H9 (cell line): ENCODE measurements at places on chromosomes 2 and 18.
A peak's percentile ranks its signal among the peaks of the same experiment; 100 is the strongest.

DNA sequence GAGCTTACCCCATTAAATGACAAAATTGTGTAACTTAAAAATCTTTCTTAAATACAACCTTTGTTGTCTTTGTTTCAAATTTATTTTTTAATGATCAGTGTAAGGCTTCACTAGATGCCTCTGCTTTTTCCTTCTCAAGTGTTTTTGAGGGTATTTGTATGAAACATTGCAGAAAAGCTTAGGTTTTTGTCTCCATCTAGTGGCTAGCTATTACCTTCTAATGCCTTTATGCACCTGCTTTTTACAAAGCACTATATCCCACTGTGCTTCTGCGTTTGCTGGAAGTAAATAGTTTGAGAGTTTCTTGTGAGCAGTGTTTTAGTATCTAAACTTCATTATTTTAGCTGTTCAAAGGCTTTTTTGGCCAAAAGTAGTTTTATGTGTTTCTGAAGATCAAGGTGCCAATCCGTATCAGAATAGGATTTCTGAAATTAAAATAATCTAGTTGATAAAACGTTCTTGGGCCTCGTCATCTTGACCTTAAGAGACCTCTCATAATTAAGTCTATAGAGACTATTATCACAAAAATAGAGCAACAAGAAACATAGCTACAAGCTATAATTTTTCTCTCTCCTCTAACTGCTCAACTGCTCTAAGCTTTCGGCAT, 47.0 kb downstream of the IWS1 start:
- DNase-seq: no peak

- DNase-seq: peak; percentile 14
These were observed 24.2 kb downstream of the CIB4 start for GRCh38 chr2:26616706-26617587.

- no peak for DNase-seq
These were observed 8.6 kb downstream of the XRCC5 start for GRCh38 chr2:216117561-216118340.

DNA sequence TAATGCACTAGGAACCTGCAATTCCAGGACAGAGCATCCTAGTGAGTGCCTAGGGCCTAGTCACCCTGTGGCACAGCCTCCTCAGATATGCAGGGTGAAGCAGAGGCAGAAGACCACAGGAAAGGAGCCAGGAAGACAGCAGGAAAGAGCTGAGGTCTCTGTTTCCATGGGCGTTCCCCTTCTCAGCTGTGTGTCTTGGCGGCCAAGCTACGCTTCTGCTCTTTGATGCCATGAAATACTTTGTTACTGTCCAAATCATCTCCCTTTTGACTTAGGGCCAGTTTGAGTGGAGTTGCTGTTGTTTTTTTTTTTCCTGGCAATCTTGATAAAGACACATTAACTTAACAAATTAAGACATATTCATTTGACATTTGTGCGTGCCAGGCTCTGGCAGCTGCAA, 67.3 kb downstream of the APOB start:
- no peak for DNase-seq

- no peak for DNase-seq
These were observed 115.3 kb upstream of the STON1 start for GRCh38 chr2:48414640-48414979.

DNA sequence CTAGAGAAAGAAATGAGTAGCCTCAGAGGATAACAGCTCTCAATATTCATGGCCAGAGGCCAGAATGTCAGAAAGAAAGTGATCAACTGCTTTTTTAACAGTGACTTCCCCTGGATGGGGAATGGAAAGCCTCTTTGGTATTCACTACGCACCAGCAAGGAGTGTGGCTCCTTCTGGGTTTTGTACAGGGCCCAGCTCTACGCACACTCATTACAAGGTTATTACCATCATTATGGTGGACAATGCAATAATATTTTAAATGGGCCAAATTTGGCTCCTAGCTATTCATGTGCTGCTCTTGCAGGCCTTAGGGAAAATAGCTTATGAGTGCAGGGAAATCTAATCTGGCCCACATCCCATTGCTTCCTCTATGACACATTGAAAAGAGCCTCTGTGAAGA, 1149.5 kb upstream of the FANCL start:
- DNase-seq: no peak

- DNase-seq: peak; percentile 40
These were observed 2.0 kb downstream of the FMNL2 start for GRCh38 chr2:152336854-152337510.

GRCh38 chr18:39205565-39206195, 1640.1 kb upstream of the CELF4 start:
- DNase-seq: no peak

- DNase-seq: no peak
These were observed 108.3 kb downstream of the ATL2 start for GRCh38 chr2:38268691-38269327.

DNA sequence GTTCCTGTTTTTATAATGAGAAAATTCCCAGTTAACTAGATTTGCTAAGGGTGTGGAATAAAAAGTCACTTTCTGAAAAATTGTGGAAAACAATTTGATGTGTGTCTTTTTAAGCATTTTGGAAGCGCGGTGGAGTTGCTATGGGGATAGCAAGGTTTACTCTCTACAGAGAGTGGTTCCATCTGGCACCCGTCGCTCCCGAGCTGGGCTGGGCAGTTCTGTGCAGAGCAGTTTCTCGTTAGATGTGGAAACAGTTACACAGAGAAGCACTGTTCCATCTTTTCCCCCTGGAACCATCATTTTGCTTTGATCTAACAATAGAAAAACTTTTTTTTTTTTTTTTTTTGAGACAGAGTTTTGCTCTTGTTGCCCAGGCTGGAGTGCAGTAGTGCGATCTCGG, 17.4 kb downstream of the LDLRAD4 start:
- no peak for DNase-seq

- no peak for DNase-seq
These were observed 1.7 kb downstream of the IL1RL1 start for GRCh38 chr2:102313025-102313424.

GRCh38 chr18:76571689-76572088, 76.6 kb upstream of the ZNF516 start:
- DNase-seq: no peak
